ENCODE measurements at places on chromosomes 4 and X. TPM values are rescaled to one million over a fixed set of nuclear protein-coding genes. Genes with fewer than 3 reads are reported as not detected.

GRCh38 chrX:12210196-12210815 lies 72.0 kb downstream of the FRMPD4 start:
- H3K36me3 ChIP-seq: no peaks in the 10 kb centered on the region
- H3K27ac ChIP-seq: no peak overlapping the region
- DNase-seq: no peak
- H3K4me1 ChIP-seq: no peaks in the 10 kb centered on the region
- H3K4me3 ChIP-seq: no peak overlapping the region

GRCh38 chrX:45669715-45670340 lies 469.2 kb upstream of the DIPK2B start:
- DNase-seq: no peak
- no peak overlapping the region for H3K4me3 ChIP-seq
- no peaks in the 10 kb centered on the region for H3K27me3 ChIP-seq
- no peak overlapping the region for H3K27ac ChIP-seq
- no peaks in the 10 kb centered on the region for H3K36me3 ChIP-seq

DNA sequence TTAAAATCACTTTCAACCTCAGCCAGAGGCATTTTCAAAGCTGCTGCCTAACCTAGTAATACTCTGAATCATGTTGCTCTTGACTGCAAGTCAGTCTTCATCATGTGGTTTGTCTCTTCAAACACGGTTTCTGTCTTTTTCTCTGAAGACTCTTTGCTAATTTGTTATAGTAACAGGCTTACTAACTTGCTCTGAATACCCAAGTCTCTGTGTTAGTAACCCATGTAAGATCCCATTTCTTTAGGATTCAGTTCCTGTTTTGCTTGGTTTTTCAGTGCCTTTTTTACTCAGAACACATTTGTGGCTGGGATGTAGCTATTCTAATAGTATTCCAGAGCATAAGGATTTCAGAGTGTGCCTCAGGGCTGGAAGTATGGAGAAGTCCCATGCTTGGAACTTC lies 1450.6 kb upstream of the IGFBP7 start:
- H3K27ac ChIP-seq: no peak overlapping the region
- no peaks in the 10 kb centered on the region for H3K36me3 ChIP-seq
- no peaks in the 10 kb centered on the region for H3K4me1 ChIP-seq
- DNase-seq: no peak
- no peak overlapping the region for H3K4me3 ChIP-seq
- no peaks in the 10 kb centered on the region for H3K27me3 ChIP-seq

- H3K4me1 ChIP-seq: no peaks in the 10 kb centered on the region
- DNase-seq: peak; percentile 35
- no peaks in the 10 kb centered on the region for H3K27me3 ChIP-seq
- no peaks in the 10 kb centered on the region for H3K36me3 ChIP-seq
- no peak overlapping the region for H3K27ac ChIP-seq
Measured at GRCh38 chr4:186587416-186588018, 32.1 kb upstream of the MTNR1A start.

DNA sequence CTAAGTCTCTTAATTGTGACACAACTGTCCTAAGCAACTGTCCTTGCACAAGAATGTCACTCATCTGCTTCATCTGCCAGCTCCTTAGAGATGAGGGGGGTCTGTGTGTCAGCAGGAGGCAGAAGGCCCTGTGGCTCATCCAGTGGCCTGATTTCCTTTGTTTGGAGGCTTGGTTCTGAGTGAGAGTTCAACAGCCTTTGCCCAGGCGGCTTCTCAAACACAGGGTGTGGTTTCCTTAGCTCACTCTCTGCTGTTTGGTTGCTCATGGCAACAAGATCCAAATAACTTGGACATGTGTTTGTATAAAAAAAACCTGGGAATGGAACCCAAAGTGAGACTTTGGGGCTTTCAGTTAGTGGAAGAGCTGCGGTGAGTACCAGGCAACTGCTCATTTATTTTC lies 46.6 kb downstream of the MAP7D3 start:
- H3K27ac ChIP-seq: no peak overlapping the region
- no peaks in the 10 kb centered on the region for H3K27me3 ChIP-seq
- H3K4me1 ChIP-seq: peaks cover 17% of the 10 kb centered on the region
- H3K36me3 ChIP-seq: peaks cover 2% of the 10 kb centered on the region
- H3K4me3 ChIP-seq: no peak overlapping the region

DNA sequence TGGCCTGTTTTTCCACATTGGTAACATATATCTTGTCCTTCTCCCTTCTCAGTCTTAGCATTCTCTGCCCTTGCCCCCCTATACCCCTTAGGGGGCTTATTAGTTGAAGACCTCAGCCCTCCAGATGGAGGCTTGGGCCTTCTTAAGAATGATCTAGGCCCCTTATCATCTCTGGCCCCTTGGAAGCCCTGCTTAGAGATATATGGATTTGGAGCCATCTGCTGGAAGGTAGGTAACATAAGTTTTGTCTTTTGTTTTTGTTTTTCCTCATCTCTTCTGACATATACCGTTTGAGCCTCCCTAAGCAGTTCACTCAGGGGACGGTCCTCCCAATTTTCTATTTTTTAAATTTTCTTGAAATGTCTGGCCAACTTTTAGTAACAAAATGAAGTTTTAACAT lies 48.3 kb upstream of the NAP1L2 start:
- H3K4me3 ChIP-seq: no peak overlapping the region
- H3K4me1 ChIP-seq: no peaks in the 10 kb centered on the region
- no peak overlapping the region for H3K27ac ChIP-seq
- no peaks in the 10 kb centered on the region for H3K36me3 ChIP-seq

- H3K27me3 ChIP-seq: no peaks in the 10 kb centered on the region
- no peak overlapping the region for H3K27ac ChIP-seq
- H3K4me3 ChIP-seq: no peak overlapping the region
- H3K36me3 ChIP-seq: no peaks in the 10 kb centered on the region
Measured at GRCh38 chr4:61376301-61376700, 176.2 kb downstream of the ADGRL3 start.

DNA sequence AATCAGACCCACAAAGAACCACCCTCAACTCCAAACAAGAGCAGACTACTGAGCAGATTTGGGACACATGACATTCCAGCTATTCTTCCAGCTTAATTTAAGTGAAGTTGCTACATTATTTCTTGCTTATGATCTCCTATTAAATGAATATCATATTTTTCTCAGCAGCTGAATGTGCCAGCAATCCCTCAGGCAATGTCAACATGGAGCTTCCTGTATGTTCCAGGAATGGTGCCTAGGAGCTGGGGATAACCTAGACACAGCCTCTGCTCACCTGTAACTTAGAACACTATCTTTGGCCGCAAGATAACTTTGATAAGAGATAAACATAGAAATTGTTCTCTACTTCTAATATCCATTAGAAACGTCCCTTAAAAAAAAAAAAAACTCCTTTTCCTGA lies 274.4 kb upstream of the RASGEF1B start:
- DNase-seq: no peak
- H3K4me3 ChIP-seq: no peak overlapping the region
- H3K36me3 ChIP-seq: no peaks in the 10 kb centered on the region
- H3K4me1 ChIP-seq: peaks cover 8% of the 10 kb centered on the region
- H3K27ac ChIP-seq: no peak overlapping the region
- no peaks in the 10 kb centered on the region for H3K27me3 ChIP-seq

- DNase-seq: no peak
- H3K27ac ChIP-seq: no peak overlapping the region
- no peaks in the 10 kb centered on the region for H3K4me1 ChIP-seq
- no peak overlapping the region for H3K4me3 ChIP-seq
Measured at GRCh38 chr4:149403081-149403480, 412.6 kb downstream of the IQCM start.

DNA sequence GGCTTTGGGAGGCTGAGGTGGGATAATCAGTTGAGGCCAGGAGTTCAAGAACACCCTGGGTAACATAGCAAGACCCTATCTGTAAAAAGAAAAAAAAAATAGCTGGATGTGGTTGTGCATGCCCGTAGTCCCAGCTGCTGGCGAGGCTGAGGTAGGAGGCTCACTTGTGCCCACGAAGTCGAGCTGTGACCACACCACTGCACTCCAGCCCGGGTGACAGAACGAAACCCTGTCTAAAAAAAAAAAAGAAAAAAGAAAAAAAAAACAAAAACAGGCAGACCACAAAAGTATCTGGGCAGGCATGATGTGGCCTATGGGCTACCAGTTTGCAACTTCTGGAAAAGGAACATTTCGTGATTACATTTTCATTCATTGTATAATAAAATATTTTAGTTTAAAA lies 38.1 kb upstream of the RASGEF1B start:
- H3K27ac ChIP-seq: no peak overlapping the region
- H3K4me1 ChIP-seq: peaks cover 60% of the 10 kb centered on the region

DNA sequence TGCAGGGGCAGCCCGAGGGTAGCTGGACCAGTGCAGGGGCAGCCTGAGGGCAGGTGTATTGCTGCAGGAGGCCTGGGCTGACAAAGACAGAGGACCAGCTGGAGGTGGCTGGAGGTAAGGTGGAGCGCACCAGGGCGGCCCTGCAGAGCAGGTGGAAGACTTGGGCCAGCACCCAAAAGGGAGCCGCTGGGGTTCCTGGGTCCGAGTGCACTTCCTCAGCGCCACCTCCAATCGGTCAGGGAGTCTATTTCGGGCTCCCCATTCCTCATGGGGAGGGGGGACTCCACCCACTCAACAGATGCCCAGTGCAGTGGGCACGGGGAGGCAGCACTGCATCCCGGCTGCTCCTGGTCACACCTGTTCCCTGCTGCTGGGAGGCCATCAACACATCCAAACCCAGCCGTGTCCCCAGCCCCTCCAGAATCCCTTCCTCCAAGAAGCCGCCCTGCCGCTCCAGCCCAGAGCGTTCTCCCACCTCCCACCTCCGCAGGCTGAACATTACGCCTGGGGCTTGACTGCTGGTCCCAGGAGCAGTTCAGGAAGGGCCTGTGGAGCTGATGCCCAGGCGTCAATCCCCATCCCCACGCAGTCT lies 1.5 kb downstream of the LRPAP1 start:
- peaks cover 21% of the 10 kb centered on the region for H3K4me1 ChIP-seq
- peak overlapping the region; percentile 99 for H3K4me3 ChIP-seq
- no peaks in the 10 kb centered on the region for H3K36me3 ChIP-seq
- no peaks in the 10 kb centered on the region for H3K27me3 ChIP-seq

- H3K27me3 ChIP-seq: no peaks in the 10 kb centered on the region
- no peak overlapping the region for H3K4me3 ChIP-seq
- H3K36me3 ChIP-seq: peaks cover 31% of the 10 kb centered on the region
- H3K27ac ChIP-seq: no peak overlapping the region
- H3K4me1 ChIP-seq: peaks cover 20% of the 10 kb centered on the region
Measured at GRCh38 chr4:145876531-145877180, 62.0 kb downstream of the ZNF827 start.

PAGE1 gene
- total RNA-seq: not detected

CPEB2 gene
- 4.0 TPM for total RNA-seq

RBM47 gene
- 0.22 TPM for total RNA-seq

FAM53A gene
- total RNA-seq: 0.82 TPM

PTPN13 gene
- 0.02 TPM for total RNA-seq

GPM6B gene
- total RNA-seq: not detected

DRP2 gene
- 0.18 TPM for total RNA-seq
